ENCODE measurements at places on chromosomes 1 and 21.
A peak's percentile ranks its signal among the peaks of the same experiment; 100 is the strongest.

DNA sequence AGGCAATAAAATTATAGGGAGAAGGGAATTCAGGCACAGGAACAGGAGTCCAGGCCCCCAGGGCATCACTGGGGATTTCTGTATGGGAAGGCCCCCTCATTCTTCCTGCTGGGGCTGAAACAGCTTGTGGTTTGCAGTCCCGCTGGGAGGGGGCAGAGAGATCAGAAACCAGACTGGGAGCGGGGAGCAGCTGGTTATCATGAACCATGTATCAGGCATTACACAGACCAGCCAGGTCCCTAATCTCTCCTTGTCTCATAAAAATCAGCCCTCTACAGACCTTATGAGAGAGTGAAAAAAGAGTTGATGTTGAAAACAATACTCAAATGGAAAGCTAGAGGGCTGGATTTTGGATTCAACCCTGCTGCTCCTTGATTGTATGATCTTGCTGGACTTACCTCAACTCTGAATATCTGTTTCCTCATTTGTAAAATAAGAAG, 93.4 kb upstream of the F3 start:
- no peak for DNase-seq

GRCh38 chr1:6350416-6351088, 43.0 kb downstream of the ACOT7 start:
- DNase-seq = no peak

- DNase-seq = no peak
Observed at GRCh38 chr1:54110996-54111395, 41.8 kb downstream of the CDCP2 start.

GRCh38 chr1:205240118-205240517, 12.4 kb downstream of the TMCC2 start:
- no peak for DNase-seq

DNA sequence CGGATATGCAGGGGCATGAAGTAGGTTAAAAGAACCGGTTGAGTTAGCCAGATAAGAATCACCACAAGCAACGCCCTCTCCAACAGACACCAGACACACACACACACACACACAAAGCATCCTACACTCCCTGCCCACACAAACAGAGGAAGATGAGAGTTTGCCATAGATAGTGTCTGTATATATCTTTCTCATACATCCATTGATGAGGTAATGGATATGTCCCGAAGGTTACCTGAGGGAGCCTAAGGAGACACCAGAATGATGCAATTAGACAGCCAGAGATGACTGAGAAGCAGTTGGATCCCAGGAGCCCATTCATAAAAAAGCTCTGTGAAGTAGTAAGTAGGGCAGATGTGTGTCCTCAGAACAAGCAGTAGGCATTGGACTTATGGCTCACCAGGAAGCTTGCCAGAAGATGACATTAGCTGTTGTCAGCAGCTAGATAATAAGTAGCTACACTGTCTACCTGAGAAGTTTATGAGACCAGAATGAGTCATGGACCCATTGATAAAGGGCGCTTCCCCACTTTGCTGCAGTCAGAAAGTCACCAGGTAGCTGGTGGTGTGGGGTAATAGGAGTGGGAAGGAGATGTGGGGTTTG, 247.0 kb downstream of the KCNT2 start:
- DNase-seq = peak; percentile 1

- no peak for DNase-seq
Observed at GRCh38 chr1:167587342-167587741, 33.8 kb upstream of the CREG1 start.

DNA sequence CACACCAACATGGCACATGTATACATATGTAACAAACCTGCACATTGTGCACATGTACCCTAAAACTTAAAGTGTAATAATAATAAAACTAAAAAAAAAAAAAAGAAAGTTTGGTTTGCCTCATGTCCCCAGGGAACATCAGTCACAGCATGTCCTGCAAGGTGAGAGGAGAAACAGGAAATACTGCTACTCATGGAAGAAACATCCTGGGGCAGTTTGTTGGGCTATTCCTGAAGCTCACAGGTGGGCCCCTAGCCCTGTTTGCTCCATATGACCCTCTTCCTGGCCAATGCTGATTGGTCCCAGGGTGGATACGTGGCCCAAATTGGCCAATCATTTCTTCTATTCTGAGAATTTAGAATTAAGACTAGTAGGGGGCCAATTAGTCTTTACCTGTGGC, 103.4 kb upstream of the ADAR start:
- no peak for DNase-seq

DNA sequence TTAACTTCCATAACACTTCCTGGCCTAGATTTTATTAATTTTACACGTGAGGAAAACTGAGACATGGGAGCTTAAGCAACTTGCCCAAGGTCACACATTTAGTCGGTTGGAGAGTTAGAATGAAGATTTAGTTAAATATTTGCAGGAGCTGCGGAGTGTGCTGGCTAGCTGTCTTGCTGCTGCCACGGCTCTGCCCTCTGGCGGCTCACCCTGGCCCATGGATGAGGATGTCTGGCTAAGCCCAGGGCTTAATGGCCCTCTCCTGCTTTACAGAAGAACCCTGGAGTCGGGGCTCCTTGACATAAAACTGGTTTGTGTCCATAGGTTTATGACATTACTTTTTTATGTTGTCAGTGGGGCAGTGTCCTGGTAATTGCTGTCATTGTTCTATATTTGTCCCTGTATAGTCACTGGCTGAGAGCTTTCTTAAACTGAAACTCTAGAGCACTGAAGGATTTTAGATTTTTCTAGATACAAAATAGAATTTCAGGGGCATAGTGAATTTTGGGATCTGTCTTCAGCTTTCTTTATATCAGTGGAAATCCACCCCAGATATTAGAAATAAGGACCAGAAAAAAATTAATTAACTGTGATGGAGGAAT, 88.9 kb upstream of the WLS start:
- peak; percentile 51 for DNase-seq

DNA sequence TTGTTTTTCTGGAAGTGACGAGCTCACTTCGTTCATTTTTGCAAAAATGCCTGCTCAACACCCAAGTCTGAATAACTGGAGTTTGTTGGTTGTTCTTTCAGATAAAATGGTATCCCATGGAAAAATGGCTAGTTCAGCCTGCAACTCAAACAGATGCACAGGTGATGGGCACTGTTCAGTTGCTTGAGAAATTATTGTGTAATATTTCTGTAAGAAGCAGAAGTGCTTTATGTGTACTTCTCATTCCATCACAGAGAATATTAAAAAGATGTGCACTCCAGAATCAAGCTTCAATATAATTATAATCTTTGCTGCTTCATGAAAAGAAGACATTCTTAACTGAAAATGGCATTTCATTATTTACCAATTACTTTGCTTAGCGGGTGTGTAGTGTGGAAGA, 9.1 kb downstream of the SYT2 start:
- no peak for DNase-seq

- DNase-seq = no peak
Observed at GRCh38 chr1:25692560-25692959, 76.0 kb downstream of the MAN1C1 start.

GRCh38 chr21:34821717-34822116, 152.9 kb downstream of the CLIC6 start:
- no peak for DNase-seq

- no peak for DNase-seq
Observed at GRCh38 chr21:34072145-34073031, 990 bp upstream of the MRPS6 start.

DNA sequence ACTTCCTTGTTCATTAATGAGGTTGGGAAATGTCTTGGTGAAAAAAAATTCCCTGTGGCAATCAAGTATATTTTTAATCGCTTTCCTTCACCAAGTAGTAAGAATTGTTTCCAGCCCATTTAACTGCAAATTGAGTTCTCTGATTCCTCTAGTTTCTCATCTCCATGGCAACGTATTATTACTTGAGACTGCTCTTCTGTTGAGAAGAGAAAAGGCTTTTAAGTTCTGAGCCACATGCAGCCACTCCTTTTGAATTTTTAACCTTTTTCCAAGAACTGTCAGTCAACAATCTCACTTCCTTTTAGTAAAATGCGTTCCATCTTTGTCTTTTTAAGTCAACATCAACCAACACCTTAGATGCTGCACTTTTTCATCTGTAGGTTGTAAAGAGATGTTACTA, 75.7 kb upstream of the KIAA1614 start:
- DNase-seq = no peak

DNA sequence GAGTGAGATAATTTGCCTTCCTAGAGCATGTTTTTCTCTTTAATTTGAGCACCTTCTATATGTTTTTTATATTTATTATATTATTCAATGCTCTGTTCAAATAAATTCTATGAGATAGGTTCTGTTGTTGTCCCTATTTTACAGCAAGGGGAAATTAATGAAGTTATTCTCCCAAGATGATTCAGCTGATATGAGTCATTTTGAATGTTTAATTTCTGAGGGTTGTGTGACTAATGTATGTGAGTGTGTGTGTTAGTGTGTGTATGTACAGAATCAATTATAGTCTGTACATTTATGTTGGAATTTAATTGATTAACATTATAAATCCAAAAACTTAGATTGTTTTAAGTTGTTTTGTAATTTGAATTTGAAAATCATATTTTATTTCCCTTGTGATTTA, 1536.7 kb upstream of the B3GALT2 start:
- DNase-seq = no peak

GRCh38 chr1:14697353-14697752, 98.9 kb downstream of the KAZN start:
- DNase-seq = no peak

DNA sequence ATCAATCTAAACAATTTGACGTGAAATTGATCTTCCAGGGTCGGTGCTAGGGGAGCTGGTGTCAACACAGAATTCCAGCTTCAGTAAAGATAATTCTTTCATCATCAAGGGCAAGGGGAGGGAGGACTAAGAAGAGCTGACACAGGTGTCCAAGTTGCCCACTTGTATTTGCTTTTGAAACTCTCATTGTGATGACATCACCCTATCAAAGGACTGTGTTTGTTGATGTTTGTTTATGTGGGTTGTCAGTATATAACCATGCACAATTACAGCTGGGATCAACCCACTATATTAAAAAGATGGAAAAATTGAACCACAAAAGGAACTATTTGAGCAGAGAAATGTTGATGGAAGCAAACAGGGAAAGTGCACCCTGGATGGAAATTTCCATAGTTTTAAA, 48.8 kb downstream of the ZC3H11B start:
- DNase-seq = no peak

DNA sequence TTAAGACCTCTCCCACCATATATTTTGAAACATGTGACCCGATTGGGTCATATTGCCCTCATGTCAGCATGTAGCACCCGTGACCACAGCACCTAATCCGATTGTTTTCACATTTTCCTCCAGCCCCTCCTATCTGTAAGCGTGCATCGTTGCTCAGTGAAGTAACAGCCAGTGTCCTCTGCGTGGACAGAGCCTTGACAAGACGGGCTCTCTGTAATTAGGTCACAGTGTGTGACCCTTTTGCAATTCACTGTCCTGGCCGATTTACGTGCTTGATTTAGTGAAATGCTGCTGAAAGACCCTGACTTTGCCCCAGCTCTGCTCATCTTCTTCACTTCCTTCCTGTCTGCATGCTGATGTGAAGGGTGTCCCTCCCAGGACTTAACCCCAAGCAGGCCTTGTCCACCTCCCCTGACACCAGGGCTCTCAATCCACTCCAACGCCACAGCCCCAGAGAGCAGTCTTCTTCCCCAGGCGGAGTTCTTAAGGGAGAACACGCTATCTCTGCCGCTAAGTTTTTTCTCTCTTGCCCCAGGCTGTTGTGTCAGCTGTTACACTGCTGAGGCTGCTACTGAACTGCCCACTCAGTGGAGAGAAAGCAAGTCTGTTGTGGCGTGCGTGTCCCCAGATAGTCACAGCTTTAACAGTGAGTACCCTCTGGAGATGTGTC, 19.4 kb downstream of the URB2 start:
- no peak for DNase-seq

DNA sequence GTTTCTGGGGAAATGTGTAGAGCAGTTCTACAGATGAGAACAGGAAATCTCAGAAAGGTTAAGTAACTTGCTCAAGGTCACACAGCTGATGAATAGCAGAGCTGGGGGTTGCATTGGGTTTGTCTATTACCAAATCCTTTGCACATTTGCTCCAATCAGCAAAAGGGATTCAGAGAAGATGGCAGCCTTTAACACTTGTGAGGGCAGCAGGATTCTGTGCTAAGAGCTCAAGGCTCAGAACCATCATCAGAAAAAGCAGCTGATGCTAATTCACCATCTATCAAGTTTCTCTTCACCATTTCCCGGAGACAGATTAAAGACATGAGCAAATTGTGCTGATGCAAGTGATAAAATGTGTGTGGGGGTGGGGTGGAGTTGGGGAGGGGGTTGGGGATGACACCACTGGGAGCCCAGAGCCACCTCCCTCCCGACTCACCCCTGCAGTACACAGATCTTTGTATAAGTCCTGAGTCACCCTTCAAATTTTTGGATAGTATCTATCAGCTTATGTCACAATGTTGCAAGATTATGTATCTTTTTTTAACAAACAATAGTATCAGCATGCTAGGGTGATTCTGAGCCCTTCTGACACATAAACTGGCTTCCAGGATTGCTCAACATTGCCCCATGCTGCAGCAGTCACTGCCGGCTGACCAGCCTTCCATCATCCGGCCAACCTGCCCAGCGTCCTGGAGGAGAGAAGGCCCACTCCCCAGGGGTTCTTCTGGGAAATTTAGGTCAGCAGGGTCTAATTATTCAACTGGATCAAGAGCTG, 2.8 kb upstream of the SPSB1 start:
- DNase-seq = peak; percentile 93

DNA sequence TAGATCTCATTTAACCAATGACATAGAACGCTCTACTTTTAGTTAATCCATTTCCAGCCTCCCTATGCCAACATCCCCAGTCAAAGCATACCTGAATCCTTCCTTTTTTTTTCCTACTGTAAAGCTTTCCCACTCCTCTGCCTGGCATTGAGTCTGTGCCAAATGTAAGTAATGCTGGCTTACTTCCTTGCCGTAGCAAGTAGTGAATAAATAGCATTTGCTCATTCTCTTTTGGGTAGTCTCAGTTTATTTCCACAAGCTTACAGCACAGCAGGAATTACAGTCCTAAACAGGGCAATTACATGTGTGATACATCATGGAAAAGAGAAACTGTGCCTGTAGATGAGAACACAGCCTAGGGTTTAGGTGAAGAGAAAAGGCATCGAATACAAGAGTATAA, 352.6 kb upstream of the NEGR1 start:
- no peak for DNase-seq

DNA sequence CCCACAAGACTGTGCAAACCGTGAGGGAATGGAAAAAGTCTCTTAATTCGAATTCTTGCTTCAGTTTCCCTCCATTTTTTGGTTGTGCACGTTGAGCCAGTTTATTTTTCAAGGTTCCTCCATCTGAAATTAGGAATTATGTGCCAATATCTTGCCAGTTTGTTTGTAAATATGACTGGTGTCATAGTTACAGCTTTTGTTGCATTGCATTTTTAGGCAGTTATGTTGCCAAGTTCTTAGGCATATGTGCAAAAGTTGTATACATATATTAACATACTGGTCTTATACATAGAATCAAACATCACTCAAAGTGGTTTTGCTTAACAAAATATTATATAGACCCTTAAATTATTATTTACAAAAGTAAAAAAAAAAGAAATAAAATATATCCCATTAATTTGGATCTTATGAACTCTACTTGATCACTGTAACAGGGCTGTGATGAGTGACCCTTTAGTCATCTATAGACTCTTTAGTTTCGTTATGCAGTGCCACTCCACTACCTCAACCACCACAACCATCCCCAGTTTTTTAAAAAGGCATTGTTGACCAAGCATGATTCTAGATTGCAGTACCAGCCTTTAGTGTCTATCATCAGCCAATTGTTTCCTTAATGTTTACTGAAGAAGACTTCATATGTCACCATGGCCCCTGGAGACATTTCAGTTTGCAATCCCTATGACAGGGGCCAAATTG, 20.9 kb upstream of the DYNLT5 start:
- no peak for DNase-seq

GRCh38 chr1:20723537-20724363, 5.9 kb upstream of the KIF17 start:
- DNase-seq = no peak

Measured in fibroblast of the conjunctiva (primary cell).